ENCODE measurements at places on chromosomes 12 and 14.

DNA sequence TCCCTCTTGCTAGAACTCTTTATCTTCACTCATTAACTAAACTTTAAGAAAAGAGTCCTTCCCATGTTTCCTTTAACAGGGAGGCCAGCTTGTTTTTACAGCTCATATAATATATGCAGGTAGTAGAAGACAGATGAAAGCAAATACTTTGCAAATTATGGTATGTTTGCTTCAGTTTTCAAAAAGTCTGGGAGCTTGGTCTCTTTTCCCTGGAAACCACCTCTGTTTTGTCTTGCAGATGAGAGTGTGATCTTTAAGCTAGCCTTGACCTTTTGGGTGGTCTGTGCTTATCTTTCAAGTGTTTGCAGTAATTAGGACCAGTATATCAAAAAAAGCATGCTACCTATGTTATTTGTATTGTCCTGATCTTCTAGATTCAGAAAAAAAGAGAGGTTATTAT, 62.7 kb downstream of the ERC1 start:
- no peak for DNase-seq

DNA sequence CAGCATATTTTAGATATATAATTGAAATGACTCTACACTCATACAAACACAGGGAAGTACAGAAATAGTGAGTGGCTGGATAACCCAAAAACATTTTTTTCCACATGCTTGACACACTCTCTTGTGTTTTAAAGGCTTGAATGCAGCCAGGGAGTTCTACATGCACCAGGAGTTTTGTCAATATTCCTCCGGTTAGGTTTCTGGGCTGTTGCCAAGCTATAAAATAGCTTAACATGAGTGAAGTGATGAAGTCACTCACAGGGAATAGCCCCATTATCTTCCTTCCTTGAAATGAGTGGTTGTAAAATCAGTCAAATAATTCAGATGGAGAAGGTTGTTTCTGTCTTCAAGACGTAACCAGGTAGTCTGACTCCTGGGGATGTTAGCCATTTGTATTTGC, 582.7 kb downstream of the SLC6A15 start:
- no peak for DNase-seq

GRCh38 chr14:63478010-63478409, 65.2 kb downstream of the PPP2R5E start:
- no peak for DNase-seq

- DNase-seq: no peak
These were observed 174.7 kb downstream of the SLC2A13 start for GRCh38 chr12:39931231-39931630.

GRCh38 chr14:28059254-28059653, 707.3 kb upstream of the FOXG1 start:
- DNase-seq: no peak

- DNase-seq: no peak
These were observed 217.1 kb upstream of the BTG1 start for GRCh38 chr12:92362785-92363184.

- DNase-seq: no peak
These were observed 75.8 kb downstream of the PELI2 start for GRCh38 chr14:56194042-56194441.

GRCh38 chr12:92439420-92439805, 263.4 kb upstream of the PLEKHG7 start:
- DNase-seq: no peak

GRCh38 chr14:24518851-24519250, 10.8 kb upstream of the CMA1 start:
- no peak for DNase-seq

DNA sequence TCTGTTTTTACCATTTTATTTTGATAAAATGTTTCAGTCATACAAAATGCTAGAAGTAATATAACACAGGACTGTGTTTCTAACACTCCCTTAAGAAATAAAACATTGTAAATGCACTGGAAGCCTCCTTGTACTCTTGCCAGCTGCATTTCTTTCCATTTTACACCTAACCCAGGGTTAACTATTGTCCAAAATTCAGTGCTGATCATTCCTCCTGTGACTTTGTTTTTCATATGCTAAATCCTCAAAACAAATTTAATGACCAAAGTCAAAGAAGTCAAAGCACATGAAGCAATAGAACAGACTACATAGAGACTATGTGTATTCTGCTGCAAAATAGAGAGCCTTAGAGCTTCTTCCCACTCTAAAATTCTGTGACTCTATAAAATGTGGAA, 420.3 kb upstream of the PRICKLE1 start:
- DNase-seq: no peak

DNA sequence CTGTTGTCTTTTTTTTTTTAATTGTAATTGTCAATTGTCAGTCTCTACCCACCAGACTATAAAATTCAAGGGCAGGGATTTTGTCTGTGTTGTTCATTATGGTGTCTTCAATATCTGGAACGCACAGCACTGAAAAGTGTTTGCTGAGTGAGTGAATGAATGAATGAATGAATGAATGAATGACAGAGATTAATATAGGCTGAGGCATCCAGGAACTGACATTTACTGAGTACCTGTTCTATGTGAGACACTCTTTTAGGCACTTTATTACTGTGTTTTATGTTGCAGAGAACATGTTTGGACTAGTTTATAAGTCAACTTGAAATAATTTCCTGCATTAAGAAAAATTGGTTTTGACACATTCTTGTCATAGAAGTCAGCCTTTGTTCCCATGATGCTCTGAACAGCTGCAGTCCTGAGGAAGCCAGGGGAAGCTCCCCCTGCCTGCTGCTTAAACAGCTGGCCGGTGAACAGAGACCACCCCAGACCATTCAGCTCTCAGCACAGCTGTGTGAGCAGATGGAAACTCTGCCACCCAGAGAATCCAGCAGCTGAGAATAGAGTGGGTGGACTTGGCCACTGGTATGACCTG, 160.7 kb upstream of the CCND2 start:
- no peak for DNase-seq

All from activated gamma-delta T cell (primary cell).